HS-27A (cell line): ENCODE measurements at places on chromosomes 5 and 9.

- no peak for DNase-seq
Measured at GRCh38 chr5:73158313-73158712, 14.7 kb upstream of the TMEM174 start.

DNA sequence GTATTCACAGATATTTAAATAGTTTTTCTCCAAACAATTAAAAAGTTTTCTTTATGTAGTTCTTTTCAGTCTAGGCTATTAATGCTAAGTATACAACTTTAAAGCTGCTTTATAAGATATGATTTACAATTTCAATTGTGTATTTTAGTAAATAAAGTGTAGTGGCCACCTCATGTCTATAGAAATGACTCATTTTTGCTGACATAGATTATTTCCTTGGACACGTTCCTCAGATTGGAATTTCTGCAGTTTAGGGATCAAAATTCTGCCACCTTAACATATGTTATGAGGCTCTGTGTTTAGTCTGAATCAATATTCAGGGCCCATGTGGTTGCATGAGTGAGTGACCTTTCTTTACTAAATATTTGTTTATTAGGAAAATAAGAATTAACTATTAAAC is 750.2 kb downstream of the IRX1 start:
- DNase-seq: no peak

DNA sequence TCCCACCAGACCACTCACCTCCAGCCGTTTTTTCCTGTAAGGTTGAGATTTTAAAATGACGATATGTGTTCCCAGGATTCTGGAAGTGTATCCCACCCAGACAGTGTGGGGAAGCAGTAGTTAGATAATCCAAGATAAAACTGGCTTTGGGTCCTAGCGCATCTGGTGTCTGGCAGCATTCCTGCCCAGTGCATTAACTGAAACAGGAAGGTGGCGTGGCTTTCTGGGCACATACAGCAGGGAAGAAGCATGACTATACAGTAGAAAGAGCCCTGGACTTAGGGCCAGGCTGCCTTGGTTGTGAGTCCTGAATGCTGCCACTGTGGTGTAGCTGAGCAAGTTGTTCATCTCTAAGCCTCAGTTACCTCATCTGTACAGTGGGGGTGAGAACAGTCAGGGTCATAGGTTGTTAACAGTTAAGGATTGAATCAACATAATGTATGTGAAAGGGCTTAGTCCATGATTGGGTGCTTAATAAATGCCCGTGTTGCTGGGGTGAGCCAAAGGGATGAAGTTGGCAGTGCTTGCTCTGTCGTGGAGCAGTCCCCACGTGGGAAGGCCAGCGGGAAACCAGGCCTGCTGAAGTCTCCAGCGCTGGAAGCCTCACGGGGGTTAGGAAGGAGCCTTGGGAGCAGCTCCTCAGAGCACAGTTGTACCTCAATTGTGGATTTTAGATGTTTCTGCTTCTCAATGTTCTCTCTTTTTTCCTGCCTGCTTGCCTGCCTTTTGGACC is 18.0 kb downstream of the CLTA start:
- DNase-seq: no peak

DNA sequence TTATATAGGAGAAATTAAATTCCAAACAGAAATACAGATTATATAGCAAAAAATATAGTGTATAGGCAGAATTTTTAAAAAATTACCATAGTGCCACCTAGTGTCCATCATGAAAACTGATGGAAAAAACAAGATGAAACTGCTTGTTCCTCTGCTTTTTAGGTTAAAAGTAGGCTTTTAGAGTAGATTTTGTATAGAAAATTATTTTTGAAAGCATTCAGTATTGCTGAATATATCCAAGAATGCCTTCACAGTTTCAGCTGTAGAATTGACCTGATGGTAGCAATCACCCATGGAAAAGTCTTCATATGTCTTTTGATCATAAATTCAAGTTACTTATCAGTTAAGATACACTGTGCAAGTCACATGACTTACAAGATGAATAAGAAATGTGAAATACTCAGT is 19.7 kb downstream of the RIOK2 start:
- DNase-seq: no peak

- DNase-seq: no peak
Measured at GRCh38 chr5:125390326-125390725, 643.9 kb upstream of the ZNF608 start.

- DNase-seq: no peak
Measured at GRCh38 chr9:83598487-83598886, 24.5 kb upstream of the IDNK start.

DNA sequence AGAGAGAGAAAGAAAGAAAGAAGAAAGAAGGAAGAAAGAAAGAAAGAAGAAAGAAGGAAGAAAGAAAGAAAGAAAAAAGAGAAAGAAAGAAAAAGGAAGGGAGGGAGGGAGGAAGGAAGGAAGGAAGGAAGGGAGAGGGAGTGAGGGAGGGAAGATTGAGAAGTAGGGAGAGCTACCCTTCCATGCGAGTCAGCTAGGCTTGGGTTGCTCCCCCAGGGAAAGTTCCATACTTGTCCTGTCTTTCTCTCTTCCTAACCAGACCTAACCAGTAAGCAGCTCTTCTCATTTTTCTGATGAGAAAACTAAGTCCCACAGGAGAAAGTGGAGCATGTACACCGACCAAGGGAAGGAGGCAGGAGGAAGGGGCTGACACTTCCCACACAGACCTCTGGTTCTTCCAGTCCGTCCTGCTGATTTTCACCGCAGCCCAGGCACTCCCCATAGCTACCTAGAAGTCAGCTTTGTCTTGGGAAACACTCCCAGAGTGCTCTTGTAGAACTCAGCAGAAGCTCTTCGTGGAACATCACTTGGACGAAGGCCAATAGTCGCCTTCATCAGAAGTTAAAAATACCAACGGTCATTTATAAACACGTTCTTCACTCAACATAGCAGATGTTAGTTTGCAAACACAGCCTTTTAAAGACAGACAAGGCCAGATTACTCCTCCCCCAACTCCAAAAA is 29.0 kb upstream of the ENTREP1 start:
- no peak for DNase-seq

GRCh38 chr9:79237861-79238260 is 333.9 kb upstream of the TLE4 start:
- no peak for DNase-seq

DNA sequence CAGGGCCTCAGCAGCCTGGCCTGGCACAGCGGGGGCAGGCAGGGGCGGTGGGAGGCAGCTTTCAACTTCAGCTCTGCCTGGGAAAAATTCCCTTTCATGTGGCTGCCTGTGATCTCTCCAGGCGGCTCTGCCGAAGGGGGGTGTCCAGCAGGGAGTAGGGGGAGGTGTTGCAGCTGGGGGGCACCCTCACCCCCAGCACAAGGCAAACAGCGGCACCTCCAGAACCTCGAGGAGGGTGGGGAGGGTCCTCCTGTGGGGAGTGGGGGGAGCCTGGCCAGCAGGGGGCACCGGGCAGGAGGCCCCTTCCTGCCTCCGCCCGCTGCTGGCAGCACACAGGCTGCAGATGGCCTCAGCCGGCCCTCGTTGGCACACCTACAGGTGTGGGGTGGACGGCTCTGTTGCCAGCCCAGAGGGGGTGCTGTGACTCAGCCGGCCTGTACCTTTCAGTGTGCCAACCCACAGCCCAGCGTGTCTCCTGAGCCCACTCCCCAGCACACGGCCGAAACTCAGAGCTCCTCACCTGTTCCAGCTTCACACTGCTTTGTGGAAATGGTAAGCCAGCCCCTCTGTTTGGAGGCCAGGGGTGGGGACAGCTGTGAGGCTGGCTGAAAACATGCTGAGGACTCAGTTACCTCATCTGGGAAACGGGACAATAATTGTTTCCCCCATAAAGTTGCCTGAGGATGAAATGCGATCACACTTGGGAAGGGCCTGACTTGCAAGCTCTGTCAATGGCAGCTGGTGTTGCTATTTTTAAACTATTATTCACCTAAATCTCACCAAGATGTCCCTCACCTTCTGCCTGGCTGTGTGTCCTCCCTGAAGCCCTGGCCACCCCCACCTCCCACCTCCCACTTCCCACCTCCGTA is 37.0 kb downstream of the CXXC5 start:
- DNase-seq: no peak

DNA sequence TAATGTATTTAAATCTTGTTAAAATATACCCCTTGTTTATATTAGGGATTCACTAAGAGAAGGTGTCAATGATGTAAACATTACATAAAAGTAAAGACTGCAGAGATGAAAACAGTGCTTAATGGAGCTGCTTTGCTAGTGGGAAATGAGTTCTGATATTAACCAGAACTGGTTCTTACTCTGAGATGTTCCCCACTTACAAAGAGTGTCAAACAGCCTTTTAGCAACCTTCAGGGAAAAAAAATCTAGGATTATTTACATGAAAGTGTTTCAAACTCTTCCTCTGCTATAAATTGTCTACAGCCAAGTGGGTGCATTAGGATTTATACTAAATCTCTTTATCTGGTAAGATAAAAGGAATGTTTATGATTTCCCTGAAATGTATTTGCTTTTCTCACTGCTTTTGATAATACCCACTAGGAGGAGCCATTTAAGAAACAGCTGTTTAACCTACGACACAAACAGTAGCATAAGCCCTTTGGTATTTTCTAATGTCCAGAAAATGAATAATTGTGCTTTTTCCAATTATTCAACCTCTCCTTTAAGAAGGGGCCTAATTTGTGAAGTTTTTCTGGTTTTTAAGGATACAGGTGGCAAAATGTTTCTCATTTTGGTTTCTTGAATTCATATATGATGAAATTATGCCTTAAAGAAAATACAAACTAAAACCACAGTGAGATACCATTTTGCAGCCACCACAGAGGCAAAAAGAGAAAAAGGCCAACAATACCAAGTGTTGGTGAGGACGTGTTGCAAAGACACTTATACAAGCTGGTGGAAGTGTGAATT is 186.3 kb downstream of the TLE4 start:
- DNase-seq: no peak

GRCh38 chr5:67010684-67011409 is 185.8 kb downstream of the CD180 start:
- no peak for DNase-seq

DNA sequence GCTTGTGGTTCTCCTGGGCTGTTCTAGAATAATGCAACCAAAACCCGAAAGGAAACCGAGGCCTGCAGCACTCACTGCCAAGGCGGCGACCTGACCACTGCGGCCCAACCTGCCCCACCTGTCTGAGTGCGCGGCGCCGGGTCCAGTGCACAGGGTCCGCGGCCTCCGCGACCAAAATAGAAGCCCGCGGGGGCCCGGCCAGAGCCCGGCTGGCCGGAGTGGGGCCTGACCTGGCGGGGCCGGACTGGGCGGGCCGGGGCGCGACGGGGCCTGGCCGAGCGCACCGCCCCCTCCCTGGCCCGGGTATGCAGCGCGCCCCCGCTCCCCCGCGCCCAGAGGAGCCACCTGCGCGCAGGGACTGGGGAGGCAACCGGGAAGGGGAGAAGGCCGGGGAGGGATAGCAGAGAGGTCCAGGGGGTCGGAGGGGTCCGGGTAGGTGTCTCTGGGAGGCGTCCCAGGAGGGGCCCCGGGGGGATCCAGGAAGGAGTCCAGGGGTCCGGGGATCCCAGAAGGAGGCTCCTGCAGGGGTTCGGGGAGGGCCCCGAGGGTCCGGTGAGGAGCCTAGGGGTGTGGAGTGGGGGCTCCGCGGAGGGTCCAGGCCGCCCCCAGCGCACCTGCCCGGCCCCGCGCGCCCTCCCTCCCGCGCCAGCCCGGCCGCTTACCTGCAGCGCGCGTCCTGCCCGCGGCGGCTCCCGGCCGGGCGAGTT is 503 bp downstream of the SEMA4D start:
- no peak for DNase-seq

DNA sequence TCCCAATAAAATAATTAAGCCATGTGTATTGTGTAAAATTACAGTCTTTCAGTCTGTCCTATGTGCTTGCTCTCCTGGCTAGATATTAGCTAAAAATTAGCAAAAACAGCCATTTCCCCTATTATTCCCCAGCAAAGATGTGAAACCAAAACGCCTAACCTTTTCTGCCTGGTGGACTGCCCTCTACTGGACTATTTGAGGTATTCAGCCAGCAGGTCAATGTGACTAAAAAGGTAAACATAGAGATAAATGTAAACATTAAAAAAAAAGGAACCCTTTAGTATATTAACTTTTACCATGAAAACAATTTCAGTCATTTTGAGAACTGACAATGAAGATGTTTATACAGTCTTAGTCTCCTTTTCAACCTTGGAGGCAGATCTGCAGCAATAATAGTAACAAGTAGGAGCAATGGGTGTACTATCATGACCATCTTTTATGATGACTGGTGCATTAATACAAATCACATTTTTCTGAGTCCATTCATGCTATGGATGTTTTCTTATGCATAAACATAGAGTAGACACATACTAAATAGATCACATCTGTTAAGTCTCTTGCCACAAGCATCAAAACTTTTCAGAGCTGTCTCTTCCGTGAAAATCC is 10.1 kb downstream of the ATG12 start:
- DNase-seq: no peak

GRCh38 chr5:168702511-168702910 is 123.3 kb upstream of the PANK3 start:
- no peak for DNase-seq

DNA sequence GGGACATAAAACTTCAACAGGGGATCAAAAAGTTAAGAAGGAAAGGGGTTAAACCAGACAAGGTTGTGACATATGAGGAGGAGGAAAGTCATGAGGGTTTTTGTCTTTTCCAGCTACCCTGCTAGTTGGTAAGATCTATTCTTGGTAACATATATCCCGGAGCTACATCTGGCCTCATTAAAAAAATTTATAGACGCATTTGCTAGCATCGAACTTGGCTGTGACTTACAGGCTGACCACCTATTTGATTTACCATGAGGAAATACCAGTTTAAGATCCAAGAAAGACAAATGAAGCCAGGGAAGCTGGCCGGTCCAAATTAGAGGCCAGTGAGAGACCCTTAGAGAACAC is 87.6 kb upstream of the NIPAL4 start:
- DNase-seq: no peak

DNA sequence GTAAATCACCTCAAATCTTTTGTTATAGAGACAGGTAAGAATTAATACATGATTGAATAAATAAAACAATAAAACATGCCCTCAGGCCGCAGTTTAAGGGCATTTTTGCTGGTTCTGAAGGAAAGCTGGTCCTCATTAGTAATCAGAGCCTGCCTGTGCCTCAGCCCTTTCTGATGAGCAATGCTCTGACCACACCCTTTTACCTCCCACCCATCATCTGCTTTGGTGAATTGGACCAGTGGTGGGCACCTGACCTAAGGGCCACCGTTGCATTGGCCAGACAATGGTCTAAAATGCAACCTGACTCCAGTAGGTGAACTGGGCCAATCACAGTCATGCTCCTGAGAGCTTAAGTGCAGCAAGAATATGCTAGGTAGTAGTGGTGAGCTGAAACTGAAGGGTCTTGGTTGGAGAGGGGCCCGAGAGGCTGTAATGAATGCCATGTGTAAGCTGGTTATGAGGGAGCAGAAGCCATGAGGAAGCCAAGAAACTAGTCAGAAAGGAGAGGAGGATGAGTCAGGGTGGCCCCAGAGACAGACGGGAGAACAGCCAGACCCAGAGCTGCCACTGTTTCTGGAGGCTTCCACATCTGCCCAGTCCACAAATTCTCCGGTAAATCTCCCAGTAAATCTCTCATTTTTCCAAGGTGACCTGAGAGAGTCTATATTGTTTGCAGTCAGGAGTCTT is 45.5 kb upstream of the ZSWIM6 start:
- no peak for DNase-seq

DNA sequence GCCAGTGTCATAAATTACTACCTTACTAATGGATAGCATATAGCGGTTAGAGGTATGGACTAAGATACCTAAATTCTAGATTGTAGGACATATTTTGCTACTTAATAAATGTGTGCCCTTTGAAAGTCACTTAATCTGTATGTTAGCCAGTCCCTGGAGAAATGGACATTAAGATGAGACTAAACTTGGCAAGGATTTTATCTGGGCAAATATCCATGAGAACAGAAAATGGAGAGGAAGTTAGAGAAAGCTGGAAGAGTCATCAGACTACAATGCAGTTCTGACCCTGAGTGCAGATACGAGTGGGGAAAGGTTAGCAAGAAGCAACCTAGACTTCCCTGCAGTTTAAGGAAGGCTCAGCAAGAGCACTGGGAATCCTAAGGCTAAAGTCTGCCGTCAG is 33.0 kb downstream of the TBCA start:
- no peak for DNase-seq
